ENCODE measurements at places on chromosomes 4 and X.

GRCh38 chr4:109301651-109302360 lies 652 bp downstream of the COL25A1 start:
- DNase-seq: peak; percentile 6

DNA sequence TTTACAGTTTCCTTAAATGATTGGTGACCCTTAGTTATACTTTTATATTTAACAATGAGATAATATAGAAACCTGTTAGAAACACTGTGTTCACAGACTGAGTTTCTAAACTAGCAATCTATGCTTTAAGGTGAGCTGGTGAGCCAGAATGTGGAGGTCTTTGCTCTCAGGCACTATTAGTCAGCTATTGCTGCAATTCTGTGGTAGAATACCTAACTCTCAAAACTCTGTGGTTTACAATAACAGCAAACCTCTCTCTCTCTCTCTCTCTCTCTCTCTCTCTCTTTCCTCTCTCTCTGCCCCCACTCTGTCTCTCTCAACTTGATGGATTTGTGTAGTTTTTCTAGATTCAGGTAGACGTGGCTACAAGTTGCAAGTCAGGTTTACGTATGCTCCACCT lies 17.6 kb upstream of the LCORL start:
- DNase-seq: no peak

DNA sequence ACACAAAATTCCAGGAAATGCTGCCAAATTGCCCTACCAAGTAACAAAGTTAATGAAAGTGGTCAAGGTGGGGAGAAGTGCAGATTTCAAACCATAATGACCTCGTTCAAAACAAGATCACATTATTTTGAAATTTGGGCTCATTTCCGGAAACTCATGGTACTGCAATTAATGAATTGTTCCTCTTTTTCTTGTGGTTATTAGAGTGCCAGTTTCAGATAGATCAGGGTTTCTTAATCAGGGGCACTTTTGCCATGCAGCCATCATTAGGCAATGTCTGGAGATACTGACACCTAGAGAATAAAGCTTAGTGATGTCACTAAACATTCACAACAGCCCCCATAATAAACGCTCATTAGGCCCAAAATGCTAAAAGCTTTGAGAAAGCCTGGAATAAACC lies 381.5 kb upstream of the GALNT7 start:
- no peak for DNase-seq

DNA sequence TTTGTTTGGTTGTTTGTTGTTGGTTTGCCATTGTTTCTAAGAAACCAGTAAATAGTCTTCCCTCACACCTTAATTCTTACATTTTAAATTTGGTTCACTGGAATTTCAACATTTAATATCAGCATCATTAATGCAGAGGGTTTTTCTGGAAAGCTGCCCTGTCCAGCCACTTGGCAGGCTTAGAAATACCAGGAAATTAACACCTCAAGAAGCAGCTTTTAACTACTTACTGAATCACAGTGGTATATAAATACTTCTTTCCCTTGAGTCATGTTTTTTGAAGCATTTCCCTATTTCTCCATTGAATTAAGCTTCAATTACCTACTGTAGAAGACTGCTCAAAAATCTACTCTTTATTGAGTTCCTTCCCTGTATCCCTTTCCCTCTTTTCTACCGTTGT lies 1221.1 kb upstream of the ADGRL3 start:
- no peak for DNase-seq

DNA sequence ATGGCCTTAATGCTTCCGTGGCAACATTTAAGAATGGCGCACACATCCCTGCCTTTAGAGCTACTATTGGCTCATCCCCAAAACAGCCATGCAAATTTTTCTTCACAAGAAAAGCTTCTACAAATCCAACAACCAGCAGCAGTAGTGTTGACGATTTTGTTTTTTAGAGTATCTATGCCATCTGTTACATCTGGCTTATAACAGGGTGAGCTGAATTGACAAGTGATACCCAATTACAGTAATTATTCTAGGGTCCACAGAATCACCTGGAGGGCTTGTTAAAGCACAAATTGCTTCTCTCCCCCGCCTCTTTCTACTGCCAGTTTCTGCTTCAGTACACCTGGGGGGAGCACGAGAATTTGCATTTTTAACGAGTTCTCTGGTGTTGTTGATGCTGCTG lies 34.1 kb downstream of the DCHS2 start:
- DNase-seq: no peak

- DNase-seq: no peak
These were observed 231.5 kb upstream of the AGTR2 start for GRCh38 chrX:115939070-115939469.
